Colonic mucosa (tissue), 4 donors: ENCODE measurements at places on chromosomes 12 and 14.

- peak; percentile 18 for DNase-seq
Observed at GRCh38 chr14:90193925-90194324, 62.4 kb upstream of the PSMC1 start.

- no peak for DNase-seq
Observed at GRCh38 chr12:58310809-58311622, 369.6 kb downstream of the ATP23 start.

GRCh38 chr14:103141117-103141796 lies 18.0 kb downstream of the TNFAIP2 start:
- DNase-seq = peak; percentile 53

DNA sequence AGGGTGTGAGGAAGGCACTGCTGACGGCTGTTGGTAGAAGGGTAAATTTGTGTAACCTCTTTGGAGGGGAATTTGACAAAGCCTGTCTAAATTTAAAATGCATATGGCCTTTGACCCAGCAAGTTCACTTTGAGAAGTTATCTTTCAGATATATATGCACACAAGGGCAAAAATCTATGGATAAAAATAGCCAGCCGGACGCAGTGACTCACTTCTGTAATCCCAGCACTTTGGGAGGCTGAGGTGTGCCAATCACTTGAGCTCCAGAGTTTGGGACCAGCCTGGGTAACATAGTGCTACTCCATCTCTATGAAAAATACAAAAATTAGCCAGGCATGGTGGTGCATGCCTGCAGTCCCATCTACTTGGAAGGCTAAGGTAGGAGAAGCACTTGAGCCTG lies 13.4 kb downstream of the UBC start:
- no peak for DNase-seq

GRCh38 chr12:21764065-21764464 lies 10.4 kb downstream of the KCNJ8 start:
- DNase-seq = no peak

GRCh38 chr12:104955703-104956102 lies 2.4 kb downstream of the SLC41A2 start:
- no peak for DNase-seq

GRCh38 chr12:70507442-70507841 lies 129.8 kb downstream of the PTPRB start:
- no peak for DNase-seq

- DNase-seq = no peak
Observed at GRCh38 chr14:103022002-103022684, 35.2 kb downstream of the CDC42BPB start.

- DNase-seq = peak; percentile 66
Observed at GRCh38 chr12:6334940-6335450, 6.9 kb downstream of the TNFRSF1A start.

GRCh38 chr12:93361151-93361919 lies 16.4 kb upstream of the NUDT4 start:
- DNase-seq = no peak

DNA sequence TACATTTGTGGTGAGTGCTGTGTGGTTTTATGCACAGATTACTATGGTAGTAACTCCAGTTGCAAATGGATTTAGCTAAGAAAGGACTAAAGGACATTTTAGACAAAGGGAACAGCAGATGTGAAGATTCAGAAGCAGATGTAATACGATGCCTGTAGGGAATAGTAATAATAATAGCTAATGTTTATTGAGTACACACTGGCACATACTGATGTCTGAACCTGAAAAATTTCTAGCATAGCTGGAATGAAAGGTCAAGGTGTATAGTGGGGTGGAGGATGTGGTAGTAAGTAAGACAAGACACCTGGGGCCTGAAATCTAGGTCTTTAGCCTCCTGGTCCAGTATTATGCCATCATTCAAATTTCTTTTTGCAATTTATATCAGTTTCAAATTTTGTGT lies 54.3 kb upstream of the LRTM2 start:
- DNase-seq = no peak

GRCh38 chr14:52723514-52724359 lies 6.2 kb upstream of the STYX start:
- no peak for DNase-seq

GRCh38 chr12:71945883-71946282 lies 7.2 kb downstream of the TPH2 start:
- no peak for DNase-seq

DNA sequence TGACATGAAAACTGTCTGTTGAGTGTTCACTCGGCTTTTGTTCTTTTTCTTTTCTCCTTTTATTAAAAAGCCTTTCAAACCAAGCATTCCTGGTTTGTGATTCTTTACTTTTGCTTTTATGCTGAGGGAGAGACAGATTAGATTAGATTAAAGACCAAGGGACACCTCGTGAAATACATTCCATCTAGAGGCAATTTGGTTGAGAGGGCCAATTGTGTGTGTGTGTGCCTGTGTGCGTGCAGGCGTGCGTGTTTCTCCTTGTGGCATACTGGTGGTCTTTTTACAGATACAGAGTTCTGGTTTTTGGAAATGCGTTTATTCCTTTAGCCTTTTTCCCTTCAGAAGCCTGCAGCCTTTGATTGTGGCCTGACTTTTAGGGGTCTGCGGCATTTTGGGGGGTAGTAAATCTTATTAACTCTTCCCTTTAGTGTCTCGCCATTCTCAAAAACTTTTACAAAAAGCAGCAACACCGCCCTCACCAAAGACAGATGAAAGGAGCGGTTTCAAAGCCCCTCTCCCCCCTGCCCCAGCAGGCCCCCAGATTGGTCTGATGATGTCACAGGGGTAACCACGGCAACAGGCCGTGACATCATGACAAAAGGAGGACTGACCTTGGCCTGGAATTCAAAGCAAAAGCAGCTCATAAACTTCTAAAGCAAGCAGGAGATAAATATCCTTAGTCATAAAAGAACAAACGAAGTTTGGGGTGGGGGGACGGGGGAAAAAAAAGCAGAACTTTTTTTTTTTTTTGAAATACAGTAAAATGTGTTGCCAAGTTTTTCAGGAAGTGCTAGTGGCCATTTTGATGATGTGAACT lies 84.1 kb upstream of the TBX3 start:
- no peak for DNase-seq

DNA sequence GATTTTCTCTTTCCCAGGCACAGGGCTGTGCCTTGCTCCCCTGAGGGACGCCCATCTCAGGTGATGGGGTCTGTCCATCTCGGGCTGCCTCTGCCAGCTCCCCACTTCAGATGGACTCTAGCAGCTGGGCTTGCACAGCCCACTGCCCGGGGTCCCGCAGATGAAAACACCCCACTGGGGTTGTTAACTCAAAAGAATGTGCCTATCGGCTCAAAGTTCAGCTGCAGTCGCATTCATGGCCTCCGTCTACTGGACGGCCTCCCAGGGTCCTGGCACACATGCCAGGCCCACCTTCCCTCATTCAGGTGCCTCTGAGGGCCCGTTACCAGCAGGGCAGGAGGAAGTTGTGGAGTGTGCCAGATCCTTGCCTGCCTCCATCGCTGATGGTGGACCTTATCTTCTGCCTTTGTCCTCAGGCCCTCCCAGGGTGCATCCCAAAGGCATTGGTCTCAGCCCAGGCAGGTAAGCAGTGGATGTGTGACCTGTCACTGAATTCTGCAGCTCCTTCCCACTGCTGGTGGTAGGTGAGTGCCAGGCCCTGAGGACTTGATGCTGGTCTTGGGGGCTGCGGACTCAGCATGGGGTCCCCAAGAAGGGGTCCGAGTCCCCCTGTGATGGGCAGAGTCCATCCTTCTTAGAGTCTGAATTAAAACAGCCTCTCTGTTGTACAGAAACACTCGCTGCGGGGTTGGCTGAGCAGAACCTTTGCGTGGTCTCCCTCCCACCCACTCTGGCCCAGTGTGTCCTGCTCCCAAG lies 324.6 kb upstream of the DIO3 start:
- no peak for DNase-seq

DNA sequence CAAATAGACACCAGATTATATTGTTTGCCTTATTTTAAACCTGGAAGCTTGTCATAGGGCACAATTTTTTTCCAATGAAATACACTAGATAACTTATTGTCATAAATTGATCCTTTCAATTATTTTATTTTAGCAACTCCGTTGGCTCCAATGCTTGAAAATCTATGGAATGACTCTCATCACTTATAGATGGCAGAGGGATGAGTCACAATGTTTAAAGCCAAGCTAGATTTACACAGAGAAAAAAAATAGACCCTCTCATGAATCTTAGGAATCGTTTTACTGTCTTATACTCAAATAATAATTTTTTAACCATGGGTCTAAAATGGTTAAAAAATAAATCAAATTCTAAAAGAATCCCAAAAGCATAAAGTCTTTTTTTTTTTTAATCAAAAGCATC lies 1276.6 kb upstream of the FLRT2 start:
- no peak for DNase-seq

- DNase-seq = peak; percentile 59
Observed at GRCh38 chr12:7933255-7933726, 2.7 kb downstream of the SLC2A3 start.

GRCh38 chr12:39587225-39587624 lies 32.4 kb downstream of the ABCD2 start:
- no peak for DNase-seq

- DNase-seq = no peak
Observed at GRCh38 chr12:15899282-15899870, 11.8 kb upstream of the DERA start.

- no peak for DNase-seq
Observed at GRCh38 chr14:98227727-98228111, 1044.3 kb downstream of the BCL11B start.

DNA sequence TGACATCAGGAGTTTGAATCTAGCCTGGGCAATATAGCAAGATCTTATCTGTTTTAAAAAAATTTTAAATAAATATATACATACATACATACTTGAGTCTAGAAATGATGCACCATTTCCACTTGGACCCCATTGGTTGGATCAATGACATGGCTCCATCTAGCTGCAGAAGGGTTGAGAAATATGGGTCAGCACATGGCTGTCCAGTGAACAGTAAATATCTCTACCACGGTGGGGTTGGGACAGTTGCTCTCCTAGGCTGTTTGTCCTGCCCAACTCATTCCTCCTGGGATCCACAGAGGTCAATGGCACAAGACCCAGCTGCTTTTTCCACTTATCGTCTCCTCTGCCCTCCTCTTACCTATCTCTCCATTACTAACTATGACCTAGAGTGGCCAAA lies 23.6 kb downstream of the PLEKHH1 start:
- DNase-seq = no peak

DNA sequence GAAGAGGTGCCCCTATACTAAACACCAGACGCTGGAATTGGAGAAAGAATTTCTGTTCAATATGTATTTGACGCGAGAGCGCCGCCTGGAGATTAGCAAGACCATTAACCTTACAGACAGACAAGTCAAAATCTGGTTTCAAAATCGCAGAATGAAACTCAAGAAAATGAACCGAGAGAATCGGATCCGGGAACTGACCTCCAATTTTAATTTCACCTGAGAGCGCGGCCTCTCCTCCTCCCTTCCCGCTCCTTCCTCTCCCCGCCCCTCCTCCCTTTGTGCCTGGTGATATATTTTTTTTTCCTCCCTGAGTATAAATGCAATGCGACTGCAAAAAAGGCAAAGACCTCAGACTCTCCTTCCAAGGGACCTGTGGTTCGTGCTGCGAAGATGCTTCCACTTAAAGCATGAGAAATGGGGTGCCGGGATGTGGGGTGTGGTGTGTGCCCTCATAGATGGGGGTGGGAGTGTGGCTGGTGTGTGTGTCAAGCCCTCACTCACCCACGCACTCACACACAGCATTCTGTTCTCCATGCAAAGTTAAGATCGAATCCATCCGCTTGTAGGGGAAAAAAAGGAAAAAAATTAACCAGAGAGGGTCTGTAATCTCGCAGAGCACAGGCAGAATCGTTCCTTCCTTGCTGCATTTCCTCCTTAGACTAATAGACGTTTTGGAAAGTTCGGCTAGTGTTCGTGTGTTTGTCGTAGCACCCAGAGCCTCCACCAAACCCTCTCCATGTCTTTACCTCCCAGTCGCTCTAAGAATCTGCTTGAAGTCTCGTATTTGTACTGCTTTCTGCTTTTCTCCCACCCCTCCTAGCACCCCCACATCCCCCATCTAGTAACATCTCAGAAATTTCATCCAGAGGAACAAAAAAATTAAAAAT lies 4.5 kb downstream of the HOXC10 start:
- no peak for DNase-seq

DNA sequence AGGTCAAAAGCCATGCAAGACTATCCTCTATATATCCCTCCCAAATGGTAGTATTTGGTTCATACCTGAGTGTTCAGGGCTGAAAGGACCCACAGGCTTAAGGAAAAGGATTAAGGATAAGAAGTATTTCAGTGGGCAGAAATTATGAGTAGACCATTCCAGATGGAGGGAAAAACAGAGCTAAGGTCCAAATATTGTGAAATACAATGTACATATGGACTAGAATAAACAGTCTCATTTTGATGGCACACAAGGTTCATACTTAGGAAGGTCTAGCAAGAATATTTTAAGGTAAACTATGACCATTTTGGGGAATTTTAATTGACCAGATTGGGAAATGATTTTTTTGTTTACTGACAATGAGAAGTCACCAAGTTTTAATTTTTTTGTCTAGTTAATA lies 124.6 kb downstream of the PRKD1 start:
- no peak for DNase-seq

- no peak for DNase-seq
Observed at GRCh38 chr12:25496098-25496587, 56.9 kb downstream of the LMNTD1 start.

- no peak for DNase-seq
Observed at GRCh38 chr12:6968426-6968825, 2.0 kb downstream of the PHB2 start.

GRCh38 chr12:118571730-118572129 lies 195.4 kb downstream of the SUDS3 start:
- DNase-seq = no peak

DNA sequence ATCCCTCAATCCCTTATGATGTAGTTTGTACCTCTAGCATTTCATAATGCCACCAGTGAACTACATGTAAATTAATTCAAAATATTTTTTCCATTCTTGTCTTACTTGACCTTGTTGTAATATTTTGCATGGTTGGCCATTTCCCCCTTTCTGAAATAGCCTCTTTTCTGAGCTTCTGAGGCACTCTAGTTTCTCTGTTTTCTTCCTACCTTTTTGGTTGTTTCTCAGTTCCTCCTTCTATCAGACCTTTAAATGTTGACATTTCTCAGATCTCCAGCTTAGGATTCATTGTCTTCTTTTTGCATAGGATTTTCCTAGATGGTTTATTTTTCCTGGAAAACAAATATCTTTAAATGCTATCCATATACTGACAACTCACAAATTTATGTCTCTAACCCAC lies 9.8 kb upstream of the RMST start:
- DNase-seq = no peak

DNA sequence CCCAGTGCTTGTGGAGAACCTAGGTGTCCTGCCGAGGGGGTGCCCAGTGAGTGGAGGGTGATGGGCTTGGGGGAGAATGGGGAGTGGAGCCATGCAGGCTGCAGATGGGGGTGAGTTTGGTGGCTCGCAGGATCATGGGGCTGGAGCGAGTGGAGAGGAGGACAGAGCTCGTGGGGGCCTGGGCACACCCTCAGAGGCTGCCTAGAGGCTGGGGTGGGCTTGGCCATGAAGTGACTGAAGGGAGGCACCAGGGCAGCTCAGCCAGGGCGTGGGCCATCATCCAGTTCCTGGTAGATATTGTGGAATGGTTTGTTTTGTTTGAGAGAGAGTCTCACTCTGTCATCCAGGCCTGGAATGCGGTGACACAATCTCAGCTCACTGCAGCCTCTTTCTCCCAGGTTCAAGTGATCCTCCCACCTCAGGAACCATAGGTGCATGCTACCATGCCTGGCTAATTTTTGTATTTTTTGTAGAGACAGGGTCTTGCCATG lies 43.4 kb upstream of the AMN start:
- peak; percentile 64 for DNase-seq
